ENCODE measurements at places on chromosomes 4 and X.

DNA sequence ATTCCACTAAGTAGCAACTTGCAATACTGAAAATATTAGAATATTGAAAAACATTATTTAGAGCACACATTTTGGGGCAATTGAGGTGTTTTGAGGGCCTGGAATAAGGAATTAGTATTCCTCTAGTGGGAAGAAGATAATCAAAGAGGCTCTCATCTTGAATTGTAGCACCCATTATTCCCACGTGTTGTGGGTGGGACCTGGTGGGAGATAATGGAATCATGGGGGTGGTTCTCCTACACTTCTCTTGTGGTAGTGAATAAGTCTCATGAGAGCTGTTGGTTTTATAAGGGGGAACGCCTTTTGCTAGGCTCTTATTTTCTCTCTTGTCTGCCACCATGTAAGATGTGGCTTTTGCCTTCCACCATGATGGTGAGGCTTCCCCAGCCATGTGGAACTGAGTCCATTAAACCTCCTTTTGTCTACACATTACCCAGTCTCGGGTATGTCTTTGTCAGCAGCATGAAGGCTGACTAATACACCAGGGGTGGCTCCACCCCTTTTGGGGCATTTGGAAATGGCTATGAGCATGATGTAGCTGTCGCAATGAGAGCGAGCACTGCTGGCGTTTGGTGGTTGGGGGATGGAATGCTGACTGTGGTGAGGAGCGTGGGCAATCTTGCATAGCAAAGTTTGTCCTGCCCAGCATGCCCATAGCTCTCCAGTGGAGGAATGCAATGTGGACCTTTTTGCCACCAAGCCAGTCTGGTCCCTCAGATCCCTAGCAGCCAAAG is 308.2 kb downstream of the FRMPD4 start:
- DNase-seq: no peak

- DNase-seq: no peak
Observed at GRCh38 chr4:9904976-9905587, 116.2 kb downstream of the SLC2A9 start.

DNA sequence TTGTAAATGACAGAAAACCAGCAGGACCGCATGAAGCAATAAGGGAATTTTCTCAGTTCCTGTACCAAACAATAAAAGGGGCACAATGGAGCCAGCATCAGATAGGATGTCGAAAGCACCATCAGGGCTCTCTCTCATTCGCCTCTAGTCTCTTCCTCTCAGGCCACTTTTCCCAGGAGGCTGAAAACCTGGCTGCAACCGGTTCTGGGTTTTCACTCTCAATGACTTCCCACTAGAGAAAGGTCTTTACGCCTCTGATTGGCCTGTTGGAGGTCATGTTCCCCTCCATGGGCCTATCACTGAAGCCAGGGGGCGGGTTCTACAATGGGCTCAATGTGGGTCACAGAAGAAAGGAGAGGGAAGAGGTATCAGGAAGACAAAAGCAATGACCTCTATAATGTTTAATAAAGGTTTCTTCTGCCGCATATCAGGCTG is 29.3 kb downstream of the ZNF827 start:
- no peak for DNase-seq

- peak; percentile 57 for DNase-seq
Observed at GRCh38 chr4:105896461-105896942, 1.2 kb downstream of the NPNT start.

DNA sequence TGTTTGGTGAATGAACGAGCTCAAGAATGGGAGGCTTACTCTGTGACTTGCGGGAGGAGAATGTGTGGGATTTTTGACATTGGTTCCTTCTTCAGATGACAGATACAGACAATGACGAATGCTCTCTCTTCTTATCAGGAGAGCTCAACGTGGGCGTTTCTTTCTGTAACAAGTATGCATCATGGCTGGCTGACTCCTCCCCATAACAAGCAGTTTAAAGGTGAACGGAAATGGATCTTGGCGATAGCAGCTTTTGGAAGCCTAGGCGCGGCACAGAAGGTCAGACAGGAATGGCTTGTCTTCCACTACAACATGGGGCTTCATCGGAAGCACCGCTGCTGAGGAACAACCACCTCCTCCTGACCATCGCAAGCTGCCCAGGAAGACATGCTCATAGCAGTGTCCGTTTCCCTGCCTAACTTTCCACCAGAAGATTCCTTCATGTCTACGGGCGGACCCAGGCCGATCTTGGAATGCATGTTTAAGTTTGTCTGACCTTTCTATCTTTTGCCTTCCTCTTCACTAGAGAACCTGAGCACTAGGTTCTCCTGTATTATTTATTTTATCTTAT is 18.3 kb upstream of the ACSL1 start:
- DNase-seq: no peak

GRCh38 chr4:165971446-165971845 is 98.4 kb downstream of the TLL1 start:
- no peak for DNase-seq

DNA sequence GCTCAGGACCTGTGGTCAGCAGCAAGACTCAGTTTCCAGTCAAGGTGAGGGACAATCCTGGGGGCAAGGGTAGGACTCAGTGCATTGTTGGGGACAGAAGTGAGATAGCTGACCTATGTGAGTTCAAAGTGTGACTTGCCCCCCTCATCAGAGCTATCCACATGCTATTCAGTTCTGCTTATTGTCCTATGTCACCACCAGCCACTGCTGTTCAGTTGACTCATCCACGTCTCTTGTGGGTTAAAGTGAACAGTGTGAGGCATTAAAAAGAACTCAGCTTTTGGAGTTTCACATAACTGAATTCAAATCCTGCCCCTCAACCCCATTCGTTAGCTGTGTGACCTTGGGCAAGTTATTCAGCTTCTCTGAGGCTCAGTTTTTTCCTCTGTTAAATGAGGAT is 4.4 kb upstream of the APLN start:
- no peak for DNase-seq

GRCh38 chr4:170853422-170854021 is 763.8 kb upstream of the AADAT start:
- peak; percentile 68 for DNase-seq

DNA sequence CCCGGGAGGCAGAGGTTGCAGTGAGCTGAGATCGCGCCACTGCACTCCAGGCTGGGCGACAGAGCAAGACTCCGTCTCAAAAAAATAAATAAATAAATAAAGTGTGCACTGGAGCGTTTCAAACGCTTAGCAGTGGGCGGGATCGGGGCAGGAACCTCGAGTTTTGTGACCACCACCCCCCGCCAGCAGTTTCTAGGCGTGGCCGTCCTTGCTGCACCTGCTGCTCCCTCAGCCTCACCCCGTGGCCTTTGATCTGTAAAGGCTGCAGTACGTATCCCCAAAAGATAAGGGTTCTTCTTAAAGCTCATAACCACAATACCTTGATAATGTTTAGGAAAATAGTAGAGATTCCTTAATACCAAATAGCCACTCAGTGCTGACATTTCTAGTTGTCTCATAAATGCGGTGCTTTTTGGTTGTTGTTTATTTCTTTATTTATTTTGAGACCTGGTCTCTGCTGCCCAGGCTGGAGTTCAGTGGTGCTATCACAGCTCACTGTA is 33.2 kb downstream of the PCGF3 start:
- no peak for DNase-seq

DNA sequence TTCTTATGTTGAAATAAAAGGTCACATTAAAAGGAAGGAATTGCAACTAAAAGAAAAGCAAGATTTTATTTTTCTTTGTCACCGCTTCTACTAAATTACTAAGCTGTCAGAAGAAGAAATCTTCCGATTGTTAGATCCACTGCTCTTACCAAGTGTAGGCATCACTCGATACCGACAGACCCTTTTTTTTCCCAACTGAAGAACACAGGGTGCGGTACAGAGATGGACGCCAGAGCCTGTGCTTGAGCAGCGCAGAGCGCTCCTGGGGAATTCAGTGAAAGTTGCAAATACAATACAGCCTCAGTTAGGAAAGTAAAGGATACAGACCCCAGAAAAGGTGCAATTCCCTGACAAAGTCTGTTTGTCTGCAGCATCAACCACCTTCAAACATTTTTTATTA is 94.9 kb upstream of the WDR17 start:
- DNase-seq: no peak

DNA sequence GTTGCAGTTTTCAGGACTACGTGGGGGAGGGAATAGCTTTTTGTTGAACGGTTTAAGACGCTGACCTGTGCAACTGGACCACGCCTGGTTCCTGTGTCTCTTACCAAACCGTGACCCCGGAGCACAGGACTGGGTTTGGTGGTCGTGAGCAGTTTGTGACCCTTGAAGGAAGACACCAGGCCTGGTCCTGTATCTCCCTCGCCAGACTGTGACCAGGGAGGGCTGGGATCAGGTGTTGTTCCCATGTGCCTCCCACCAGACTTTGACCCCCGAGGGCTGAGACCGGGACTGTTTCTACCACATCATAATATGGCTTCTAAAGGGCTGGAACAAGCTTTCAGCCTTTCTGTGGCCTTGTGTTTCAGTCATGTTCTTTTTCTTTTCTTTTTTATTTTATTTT is 683 bp downstream of the EBP start:
- DNase-seq: peak; percentile 58

GRCh38 chr4:141338238-141338637 is 117.5 kb downstream of the ZNF330 start:
- no peak for DNase-seq

- no peak for DNase-seq
Observed at GRCh38 chr4:134510544-134510943, 309.0 kb upstream of the PABPC4L start.

GRCh38 chr4:182808673-182809416 is 108.3 kb downstream of the DCTD start:
- peak; percentile 93 for DNase-seq

GRCh38 chr4:68272860-68273259 is 27.4 kb upstream of the TMPRSS11B start:
- no peak for DNase-seq

Data from activated CD4-positive, alpha-beta T cell treated with anti-CD3 and anti-CD28 coated beads, Interleukin-2, amount 10 ng/mL, durations not matched to agents 24 days and 14 days (primary cell).